ENCODE measurements at places on chromosomes 12 and 14.

- no peak for DNase-seq
These were observed 10.3 kb downstream of the KCTD10 start for GRCh38 chr12:109466821-109467220.

GRCh38 chr12:109461846-109462756 lies 15.0 kb downstream of the KCTD10 start:
- DNase-seq: no peak

DNA sequence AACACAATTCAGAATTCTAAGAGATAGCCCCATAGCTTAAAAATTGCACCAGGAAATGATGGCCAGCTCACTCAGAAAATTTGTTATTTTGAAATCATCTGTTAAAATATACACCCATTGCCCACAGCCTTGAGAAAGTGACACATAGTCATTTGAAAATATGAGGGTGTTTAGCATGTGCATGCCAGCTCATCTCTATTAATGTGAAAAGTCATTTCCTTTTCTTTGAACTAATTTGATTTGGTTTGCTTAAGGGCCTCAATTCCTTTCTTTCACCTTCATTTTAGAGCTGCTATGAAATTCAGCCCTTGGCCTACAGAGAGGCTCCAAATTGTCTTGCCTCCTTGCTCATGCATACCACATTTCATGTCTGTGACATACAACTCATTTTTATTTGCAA lies 241.4 kb downstream of the PHLDA1 start:
- DNase-seq: no peak

GRCh38 chr12:53483979-53484377 lies 15.3 kb downstream of the MAP3K12 start:
- no peak for DNase-seq

DNA sequence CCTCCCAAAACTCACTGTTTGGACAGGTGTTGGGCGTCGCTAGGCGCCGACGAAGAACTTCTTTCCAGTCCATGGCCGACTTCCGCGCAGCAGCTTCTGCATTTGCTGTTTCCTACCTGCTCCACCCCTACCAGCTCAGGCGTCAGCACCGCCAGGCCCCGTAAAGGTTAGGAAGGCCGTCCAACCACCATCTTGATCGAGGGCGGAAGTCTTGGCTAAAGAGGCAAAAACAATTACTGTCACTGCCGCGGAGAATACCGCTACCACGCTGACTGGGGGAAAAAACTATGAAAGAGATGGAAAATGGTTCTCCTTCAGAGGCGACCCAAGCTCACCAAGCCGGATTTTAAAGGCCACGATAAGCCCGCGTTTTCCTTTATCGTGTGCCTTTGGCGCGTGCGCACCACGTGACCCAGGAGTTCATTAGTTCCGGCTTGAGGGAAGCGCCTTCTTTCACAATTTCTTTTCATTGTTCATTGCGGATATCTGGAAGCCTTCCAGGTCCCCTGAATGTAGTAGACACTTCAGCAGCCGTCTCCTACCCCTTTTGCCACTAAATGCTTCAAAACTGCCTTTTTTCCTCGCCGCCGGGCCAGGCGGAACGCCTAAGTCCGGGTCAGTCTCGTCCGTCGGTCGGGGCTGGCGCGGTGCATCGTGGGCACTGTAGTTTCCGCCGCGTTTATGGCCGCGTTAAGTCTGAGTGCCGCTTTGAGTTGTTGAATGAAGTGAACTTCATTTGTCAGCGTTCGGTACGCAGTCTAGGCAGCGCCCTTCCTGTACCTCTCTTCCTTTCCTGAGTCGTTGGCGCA lies at the start of the genes PPP2R3C and PRORP:
TSS of gene PPP2R3C (minus strand) at position 104 of the 809 bp plus-strand sequence. CDS start at position 73, 31 bp downstream.
TSS of gene PRORP (plus strand) at position 666 of the 809 bp plus-strand sequence. CDS start 694 bp downstream, outside the sequence.
- DNase-seq: peak; percentile 90

DNA sequence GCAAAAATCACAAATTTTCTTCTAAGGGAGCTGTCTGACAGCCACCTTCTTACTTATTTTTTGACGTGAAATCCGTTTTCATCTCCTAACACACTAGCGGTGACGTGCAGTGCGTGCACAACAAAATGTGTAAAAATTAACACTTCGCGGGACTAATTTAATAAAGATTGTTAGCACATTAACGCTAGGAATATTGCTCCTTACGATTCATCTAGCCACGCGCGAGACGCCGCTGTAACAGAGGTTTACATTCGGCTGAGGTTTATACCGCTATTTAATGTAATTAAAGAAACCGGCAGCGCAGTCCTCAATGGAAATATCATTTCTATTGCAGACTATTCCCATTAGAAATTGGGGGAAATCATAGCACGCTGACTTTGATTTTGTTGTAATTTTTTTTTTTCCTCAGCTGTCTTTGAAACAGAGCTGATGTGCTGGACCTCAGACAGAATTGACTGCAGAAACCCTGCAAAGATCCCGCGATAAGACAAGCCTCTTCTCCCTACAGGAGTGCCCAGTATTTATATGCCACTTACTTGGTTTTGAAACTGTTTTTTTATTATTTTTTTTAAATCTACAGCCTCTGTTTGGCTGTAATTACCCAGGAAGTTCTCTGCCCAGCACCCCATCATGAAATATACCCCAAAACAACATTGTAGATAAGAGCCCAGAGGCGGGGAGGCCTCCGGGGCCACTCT lies 31.2 kb downstream of the BCL11B start:
- DNase-seq: no peak

- DNase-seq: no peak
These were observed 1422.3 kb downstream of the AACS start for GRCh38 chr12:126487431-126487980.

DNA sequence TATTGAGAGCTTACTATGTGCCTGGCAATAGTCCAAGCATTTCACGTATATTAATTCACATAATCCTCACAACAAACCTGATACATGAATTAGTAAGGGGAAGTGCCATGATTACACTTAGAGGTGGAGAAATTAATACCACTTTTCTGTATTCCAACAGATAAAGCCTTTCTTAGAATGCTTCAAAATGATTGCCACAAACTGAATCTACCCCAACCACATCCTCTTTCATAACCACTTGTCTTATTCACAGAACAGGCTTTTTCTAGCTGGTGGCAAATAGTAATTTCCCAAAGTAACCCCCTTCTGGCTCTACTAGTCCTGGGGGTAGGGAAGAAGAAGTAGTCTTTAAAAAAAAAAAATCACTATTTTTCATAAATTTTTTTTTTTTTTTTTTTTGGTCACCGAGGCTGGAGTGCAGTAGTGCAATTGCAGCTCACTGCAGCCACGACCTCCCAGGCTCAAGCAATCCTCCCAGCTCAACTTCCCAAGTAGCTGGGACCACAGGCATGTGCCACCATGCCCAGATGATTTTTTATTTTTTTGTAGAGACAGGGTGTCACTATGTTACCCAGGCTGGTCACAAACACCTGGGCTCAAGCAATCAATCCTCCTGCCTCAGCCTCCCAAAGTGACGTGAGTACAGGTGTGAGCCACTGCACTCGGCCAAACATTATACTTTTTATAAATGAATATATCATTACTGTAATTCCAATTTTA lies 59.0 kb upstream of the ARID2 start:
- no peak for DNase-seq

GRCh38 chr12:45775964-45776363 lies 46.5 kb downstream of the ARID2 start:
- no peak for DNase-seq

- DNase-seq: no peak
These were observed 171.7 kb downstream of the PHLDA1 start for GRCh38 chr12:75859868-75860267.

- no peak for DNase-seq
These were observed 30.2 kb upstream of the EAPP start for GRCh38 chr14:34569750-34570149.

DNA sequence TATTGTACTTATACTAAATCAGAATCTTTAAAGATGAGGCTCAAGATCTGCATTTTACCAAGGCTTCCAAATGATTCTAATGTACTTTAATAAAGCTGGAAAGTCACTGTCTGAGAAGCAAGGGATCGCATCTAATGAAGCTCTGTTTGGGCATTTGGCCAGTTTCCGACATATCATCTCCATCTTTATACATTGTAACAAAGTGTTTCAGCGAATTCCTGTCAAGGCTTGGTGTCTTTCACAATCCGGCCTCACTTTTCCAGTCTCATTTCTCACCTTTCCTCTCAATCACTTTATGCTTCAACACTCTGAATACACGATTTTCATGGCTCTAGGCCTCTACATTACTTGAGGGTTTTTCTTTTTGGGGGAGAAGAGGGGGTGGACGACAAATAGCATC lies 27.5 kb upstream of the INSM2 start:
- DNase-seq: no peak

DNA sequence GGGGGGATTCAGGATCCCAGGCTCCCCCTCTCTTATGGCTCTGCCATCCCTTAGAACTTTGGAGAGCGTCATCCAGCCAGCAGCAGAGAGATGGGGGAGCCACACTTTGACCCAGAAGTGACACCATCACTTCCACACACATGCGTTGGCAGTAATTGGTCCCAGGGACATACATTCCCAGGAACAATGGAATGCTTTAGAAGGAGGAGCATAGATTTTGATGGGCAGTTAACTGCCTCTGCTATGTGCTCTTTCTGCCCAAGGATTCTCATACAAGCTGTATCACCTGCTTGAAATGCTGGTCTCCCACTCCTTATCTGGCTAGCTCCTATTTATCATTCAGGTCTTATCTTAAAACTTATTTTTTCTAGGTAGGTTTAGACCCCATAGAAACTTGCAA lies 109.0 kb upstream of the RPH3A start:
- no peak for DNase-seq

DNA sequence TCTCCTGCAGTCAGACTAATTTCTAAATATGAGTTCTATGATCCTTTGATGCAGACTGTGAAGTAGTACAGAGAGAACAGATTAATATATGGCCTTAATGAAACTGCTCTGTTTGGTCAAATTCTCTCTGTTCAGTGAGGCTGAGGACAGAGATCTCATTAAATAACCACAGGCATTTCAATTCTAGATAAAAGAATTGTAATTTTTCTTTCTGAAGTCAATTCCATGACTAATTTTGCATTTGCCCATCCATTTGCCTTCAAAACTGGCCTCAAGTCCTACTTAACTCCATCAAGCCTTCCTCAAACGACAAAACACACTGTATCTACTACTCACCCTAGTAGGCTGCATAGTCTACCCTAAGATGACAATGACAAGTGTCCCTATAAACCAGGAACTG lies 67.1 kb downstream of the DUSP16 start:
- no peak for DNase-seq

DNA sequence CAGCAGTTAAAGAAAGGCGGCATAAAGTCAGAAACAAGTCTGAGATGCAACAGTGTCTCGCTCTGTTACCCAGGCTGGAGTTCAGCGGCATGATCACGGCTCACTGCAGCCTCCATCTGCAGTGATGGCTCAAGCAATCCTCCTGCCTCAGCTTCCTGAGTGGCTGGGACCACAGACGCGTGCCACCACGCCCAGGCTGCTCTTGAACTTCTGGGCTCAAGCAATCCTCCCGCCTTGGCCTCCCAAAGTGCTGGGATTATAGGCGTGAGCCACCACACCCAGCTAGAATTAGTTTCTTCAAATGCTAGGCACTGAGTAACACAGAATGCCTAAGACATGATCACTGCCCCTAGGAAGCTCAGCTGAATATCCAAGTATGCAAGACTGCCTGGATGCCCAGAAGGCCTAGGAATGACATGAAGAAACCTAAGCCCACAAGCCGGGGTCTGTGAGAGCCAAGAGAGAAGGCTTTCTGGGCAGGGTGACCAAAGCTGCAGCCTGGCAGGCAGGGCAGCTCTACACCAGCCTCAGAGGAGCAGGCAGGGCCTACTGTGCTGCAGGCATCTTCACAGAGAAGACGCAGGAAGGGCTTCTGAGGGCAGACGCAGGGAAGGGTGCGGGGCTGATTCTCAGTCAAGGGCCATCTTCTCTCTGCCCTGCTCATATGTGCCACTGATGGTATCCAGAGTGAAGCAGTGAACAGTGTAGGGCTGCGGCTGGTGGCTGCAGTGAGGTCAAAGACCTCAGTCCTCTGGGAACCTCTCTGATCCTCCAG lies 4.3 kb upstream of the PPP2R5C start:
- DNase-seq: no peak

GRCh38 chr14:23567186-23568020 lies at the start of gene AP1G2:
Gene AP1G2 (minus strand): TSS chr14:23567791. CDS start chr14:23567314, 477 bp downstream.
- DNase-seq: peak; percentile 93

DNA sequence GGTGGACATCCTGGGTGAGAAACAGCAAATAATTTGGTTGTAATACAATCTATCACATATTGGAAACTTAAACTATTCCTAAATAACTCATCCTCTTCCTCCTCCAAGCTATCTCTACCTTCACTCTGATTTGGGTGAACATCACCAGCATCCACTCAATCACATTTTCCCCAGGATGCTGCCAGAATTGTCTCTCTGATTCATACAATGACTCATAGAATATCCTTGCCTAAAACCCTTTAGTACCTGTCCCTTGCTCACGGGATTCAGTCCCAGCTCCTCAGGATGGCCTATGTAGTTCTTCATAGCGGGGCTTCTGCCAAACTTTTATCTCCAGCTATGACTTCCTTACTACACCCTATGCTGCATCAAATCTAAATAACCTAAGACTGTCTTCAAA lies 146.8 kb downstream of the EMP1 start:
- no peak for DNase-seq

GRCh38 chr12:1559676-1560091 lies 34.7 kb downstream of the FBXL14 start:
- no peak for DNase-seq

DNA sequence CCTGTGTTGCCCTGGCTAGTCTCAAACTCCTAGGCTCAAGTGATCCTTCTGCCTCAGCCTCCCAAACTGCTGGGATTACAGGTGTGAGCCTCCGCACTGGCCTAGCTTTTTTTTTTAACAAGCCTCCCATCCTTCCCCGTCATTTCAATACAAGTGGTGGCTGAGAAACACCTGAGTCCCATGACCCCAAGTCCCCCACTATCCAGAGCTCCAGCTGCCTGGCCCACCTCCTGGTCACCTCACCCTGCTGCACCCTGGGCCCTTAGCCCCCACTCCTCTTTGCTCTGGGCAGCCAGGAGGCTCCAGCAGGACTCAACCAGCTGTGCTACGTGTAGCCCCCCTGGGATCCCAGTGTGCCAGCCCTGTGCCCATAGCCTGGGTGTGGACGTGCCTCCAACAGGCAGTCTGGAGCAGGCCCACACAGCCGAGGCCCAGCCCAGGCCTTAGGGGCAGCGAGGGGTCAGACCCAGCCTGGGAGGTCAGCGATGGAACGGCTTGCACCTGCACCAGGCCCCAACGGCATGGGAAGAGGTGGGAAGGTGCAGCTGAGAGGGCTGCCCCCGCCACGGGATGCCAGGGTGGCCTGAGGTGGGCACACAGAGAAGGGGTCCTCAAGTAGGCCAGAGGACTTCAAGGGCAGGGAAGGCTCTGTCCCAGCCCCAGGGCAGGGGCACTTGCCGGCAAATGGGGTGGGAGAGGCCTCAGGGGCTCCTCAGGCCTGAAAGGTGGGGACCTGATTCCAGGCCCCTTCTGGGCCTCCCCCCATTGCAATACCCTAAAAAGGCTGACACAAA lies 6.5 kb downstream of the AHNAK2 start:
- no peak for DNase-seq

Measured in activated T-cell treated with anti-CD3 and anti-CD28 coated beads, Interleukin-2, amount 50 U/mL, for 24 hours (primary cell).